ENCODE measurements at places on chromosomes 12 and 14.

DNA sequence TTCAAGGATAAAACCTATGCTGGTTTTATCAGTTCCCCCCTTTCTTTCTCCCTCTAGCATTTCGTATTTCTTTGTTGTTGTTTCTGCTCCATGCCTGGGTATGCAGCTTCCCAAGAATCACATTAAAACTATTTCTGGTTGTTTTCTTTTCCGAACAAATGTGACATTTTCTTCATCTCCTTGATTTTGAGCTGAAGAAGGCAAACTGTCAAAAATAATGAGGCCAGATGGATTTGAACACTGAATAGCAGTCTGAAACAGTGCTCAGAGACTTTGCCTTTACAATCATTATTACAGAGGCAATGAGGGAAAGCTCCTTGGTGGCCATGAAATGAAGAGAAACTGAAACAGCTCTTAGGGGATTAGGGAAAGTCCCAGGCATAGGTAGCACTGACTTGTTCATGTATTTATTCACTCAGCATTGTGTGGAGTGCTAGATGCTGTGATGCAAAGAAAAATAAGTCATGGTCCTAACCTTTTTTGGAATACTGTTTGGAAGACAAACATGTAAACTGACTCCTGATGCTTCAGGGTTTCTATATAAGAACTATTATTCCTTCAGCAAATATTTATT lies 319.5 kb downstream of the FUT8 start:
- DNase-seq = no peak

DNA sequence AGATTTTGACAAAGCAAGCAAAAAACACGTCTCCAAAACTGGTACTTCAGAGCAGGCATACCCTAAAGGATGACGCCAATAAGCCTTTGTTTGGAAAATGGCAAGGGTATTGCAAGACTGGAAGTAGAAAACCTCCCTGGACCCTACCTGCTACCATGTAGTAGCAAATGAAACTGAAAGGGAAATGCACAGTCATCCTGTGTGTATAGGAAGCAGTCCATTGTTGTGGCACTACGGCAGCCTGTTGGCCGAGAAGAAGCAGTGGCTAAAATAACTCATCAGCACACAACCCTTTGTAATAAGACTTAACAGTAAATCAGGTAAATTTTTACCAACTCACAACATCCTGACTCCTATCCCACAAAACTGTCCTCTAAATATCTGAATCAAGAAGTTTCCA lies 386.4 kb downstream of the RGS6 start:
- DNase-seq = no peak

DNA sequence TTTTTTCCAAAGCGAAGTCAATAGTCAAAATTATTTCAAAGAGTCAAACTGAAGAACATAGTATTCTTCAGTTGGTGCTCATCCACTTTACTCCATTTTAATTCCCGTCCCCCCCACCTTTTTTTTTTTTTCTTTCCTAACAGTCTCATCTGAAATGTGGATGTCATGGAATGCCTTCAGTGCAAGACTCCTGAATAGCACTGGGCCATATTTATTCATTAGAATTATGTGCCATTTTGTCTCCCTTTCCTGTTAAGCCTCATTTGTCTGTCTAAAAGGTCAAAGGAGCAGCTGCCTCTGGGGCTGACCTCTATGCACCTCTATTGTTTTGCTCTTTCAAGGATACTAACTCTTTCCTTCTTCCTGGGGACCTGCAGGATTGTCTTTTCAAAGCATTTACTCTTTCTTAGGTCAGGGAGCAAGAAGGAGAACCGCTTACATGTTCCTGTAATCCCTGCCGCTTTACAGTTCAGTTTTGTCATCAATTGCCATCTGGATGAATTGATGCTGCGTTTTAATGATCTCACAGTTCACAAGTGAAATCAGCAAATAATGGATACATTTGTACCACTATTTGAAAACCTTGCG lies 310.6 kb downstream of the NPAS3 start:
- DNase-seq = no peak

DNA sequence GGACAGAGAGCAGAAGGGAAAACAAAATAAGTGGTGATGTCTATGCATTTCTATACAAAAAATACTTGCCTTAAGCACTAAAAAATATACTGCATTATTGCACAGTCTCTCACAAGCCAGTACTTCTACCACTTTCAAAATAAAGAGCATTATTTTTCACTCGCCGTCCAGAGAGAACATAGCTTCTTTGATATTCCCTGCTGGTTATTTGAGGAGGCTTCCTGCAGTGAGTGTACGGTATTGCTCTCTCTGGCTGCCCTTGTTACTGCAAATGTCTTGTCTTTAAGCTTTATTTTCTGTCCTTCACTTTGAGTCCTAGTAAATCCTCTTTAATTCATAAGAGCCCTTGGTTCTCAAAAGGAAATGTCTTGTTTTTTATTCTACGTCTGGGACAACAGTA lies 81.1 kb downstream of the EML1 start:
- DNase-seq = no peak

DNA sequence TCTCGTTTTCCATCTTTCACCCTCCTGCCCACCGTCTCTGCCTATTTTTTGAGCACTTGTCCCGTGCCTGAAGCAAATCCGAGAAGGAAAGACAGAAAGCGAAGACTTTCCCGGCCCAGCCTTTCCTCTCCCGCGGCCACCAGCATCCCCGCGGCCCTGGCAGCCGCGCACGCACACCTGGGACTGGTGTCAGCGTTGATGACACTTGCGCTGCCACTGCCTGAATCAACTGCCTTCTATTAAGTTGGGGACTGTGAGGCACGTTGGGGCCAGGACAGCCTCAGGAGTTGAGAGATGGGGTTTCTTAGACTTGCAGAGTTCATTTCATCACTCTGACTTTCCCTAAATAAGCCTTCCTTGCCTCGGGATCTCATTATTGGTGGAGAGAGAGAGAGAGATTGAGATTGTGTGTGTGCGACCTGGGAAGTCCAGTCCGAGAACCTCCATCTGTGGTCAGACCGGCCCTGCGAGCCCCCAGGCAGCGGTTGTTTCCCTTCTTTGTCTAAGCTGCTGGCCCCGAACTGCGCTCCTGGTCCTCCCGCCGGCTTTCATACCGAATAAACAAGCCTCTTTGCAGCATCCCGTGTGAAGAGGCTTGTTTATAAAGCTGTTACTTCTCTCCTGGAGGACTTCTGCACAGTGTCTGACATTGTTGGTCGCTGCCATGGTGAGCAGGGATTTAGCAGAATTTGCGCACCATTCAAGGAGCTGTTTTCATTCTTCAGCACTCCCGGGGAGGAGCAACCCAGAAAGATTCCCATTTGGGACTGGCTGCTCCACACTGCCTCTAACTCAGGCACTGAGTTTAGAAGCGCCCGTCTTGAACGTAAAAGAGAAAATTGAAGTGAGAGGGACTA lies 1.5 kb downstream of the PDZRN4 start:
- DNase-seq = peak; percentile 37

- no peak for DNase-seq
These were observed 137.7 kb downstream of the MON2 start for GRCh38 chr12:62604373-62604772.

- DNase-seq = no peak
These were observed 115.4 kb downstream of the GLT1D1 start for GRCh38 chr12:128968668-128969067.

DNA sequence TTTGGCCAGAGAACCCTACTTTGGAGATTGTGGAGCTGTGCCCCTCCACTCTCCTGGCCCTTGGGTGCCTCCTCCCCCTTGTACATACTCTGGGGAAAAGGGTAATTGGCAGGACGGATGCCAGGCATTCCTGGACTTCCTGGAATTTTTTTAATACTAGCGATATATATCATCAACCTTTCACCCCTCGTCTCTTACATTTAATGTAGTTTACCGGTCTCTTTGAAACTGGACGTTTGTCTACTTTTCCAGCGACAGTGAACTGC lies 767 bp upstream of the CRY1 start:
- DNase-seq = no peak

DNA sequence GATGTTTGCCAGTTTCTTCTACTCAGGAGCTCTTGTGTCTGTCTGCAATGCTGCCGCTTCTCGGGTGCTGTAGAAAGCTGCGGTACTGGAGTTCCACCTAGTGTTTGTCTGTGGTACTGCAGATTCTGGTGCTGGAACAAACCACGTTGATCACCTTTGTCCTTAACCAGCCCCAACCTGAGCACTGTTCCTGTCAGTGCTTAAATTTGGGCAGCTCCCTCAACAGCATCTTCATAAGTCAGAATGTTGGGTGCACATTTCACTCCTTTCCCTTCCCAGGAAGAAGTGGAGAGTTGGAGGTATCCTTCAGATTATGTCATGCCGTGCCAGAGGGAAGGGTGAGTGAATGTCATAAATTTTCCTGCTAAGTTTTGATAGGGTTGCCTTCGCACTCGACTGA lies 48.7 kb upstream of the LALBA start:
- peak; percentile 82 for DNase-seq

DNA sequence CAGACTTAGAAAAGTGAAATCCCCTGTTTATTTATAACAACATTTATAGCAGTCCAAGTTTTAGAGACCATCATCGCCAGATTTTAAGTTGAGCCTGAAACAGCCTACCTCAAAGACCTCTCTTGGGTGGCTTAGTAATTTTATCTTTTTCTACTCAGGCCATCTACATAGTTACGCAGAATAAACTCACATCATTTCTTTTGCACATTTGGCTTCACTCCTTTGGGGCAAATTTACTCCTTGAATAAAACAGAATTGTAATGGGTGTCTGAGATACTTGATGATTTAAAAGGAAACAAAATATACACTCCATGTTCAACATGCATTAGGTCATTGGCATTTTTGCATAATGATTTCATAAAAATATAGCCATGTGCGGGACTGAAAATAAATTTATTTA lies 104.7 kb upstream of the TSPAN8 start:
- DNase-seq = no peak

- DNase-seq = no peak
These were observed 293.9 kb downstream of the KCNC2 start for GRCh38 chr12:74915718-74916117.

- DNase-seq = no peak
These were observed 47.5 kb downstream of the SCFD1 start for GRCh38 chr14:30669594-30669993.

GRCh38 chr12:46472893-46473633 lies 100.5 kb upstream of the SLC38A2 start:
- DNase-seq = peak; percentile 55

GRCh38 chr14:37195327-37195726 lies 2.4 kb upstream of the MIPOL1 start:
- no peak for DNase-seq

DNA sequence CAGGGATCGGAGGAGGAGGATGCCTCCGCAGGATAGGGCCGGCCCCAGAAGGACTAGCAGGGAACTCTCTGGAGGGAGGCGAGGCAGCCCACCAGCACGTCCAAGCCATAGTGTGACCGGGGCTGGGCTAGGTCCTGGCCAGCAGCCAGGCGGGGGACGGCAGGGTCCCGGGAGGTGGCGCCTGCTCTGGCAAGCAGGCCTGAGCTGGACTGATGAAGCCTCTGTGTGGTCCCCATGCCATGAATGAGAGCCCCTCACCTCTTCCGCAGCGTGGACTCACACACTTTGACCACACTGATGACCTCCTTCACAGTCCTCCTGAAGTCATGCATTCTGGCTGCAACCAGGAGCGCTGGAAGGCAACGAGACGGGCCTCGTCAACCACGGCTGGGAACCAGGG lies 19.8 kb upstream of the BTBD6 start:
- DNase-seq = no peak

DNA sequence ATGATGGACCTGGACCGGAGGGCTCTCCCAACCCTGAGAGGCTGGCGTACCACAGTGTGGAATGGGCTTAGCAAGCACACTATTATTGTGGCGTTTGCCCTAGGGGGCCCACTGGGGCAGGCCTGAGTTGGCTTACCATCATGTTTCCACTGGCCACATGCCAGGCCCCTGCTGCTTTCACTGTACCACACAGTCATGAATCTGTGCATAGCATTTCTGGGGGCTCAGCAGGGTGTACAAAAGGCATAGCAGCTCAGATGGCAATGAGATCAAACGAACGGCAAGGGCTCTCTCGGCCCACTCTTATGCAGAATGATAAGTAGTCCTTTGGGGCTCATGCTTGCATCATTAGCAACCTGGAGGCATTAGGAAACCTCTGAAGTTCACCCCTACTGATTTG lies 137.0 kb upstream of the HIF1A start:
- DNase-seq = no peak

GRCh38 chr14:97077253-97077653 lies 280.1 kb downstream of the VRK1 start:
- DNase-seq = no peak

DNA sequence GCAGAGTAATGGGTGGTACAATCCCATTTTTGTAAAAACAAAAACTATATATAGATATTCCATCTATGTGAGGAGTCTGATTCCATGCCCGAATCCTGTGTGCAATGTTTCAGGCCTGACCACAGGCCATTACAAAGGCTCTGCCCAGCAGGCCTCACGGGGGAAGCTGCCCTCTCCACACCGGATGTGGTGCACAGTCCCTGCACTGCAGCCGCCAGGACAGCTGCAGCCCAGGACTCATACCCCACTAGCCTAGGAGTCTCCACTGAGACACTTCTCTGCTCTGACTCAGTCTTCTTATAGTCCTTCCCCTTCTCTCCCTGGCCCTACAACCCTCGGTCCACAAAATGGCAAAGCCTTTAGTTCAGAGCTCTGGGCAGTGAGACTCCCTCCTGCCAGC lies 190.4 kb downstream of the PPM1H start:
- no peak for DNase-seq

- DNase-seq = peak; percentile 74
These were observed 24.3 kb downstream of the MOAP1 start for GRCh38 chr14:93160353-93160801.

GRCh38 chr14:75167325-75167724 lies 9.1 kb downstream of the TMED10 start:
- no peak for DNase-seq

DNA sequence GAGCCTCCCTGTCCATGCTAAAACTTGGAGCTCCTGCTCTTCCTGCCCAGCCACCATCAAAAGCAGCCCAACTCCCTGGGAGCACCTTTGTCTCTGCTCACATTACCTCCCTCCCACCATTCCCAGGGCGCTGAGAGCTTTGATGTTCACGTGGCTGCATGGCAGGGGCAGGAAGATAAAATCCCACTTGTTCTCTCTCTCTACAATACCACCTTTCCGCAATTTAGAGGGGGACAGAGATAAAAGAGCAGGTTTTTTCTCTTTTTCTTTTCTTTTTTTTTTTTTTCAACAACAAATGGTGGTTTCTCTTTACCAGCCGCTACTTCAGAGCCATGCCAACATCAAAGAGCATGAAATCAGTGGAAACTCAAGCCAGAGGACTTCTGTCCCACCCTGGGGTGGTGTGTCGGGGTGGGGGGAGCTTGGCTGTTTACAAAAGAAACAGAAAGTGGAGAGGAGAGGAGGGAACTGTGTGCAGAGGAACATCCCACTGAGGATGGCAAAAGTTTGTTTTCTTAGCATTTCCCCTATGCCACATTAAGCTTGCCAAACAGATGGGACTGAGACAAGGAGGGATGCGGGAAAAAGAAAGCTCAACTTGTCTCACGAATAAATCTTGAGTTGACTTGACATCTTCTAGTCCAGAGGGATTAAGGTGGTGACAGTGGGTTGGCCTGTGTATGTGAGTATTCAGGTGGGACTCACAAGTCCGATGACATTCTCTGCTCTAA lies 103.7 kb upstream of the NUDT4 start:
- DNase-seq = no peak

- no peak for DNase-seq
These were observed 431.6 kb downstream of the RAD51B start for GRCh38 chr14:68250927-68251768.

GRCh38 chr14:71486279-71486678 lies 445.9 kb upstream of the RGS6 start:
- no peak for DNase-seq

- no peak for DNase-seq
These were observed 467.8 kb downstream of the NRXN3 start for GRCh38 chr14:78637908-78638475.

All from D341Med (cell line).